Tongue (tissue), 3 donors: ENCODE measurements at places on chromosomes 2 and 18. TPM values are rescaled to one million over a fixed set of nuclear protein-coding genes. Genes with fewer than 3 reads are reported as not detected.

DNA sequence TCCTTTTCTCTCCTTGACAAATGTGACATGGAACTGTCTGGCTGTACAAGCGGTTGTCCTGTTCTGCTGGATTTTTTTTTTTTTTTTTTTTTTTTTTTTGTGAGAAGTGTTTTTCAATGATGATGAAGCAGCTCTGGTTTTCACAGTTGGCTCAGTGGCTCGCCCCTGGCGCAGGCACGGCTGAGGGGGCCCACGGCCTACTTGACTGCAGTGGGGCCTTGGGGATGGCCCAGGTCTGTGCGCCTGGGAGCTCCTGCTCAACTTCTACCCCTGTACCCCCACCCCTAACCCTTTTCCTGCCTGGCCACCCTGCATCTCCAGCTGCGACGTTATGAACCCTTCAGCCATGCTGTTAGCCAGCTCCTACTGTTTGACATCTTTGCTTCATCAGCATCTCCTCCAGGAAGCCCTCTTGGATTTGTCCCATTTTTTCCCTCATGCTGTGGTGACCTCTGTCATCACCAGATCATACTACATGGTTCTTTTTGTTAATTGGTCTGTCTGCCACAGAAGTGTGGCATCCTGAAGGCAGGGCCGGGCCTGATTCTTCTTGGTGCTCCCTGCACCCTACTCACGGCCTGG is 167.9 kb downstream of the INHBB start:
- no peak for DNase-seq

Gene COBLL1
- 27.1 TPM for total RNA-seq

DNA sequence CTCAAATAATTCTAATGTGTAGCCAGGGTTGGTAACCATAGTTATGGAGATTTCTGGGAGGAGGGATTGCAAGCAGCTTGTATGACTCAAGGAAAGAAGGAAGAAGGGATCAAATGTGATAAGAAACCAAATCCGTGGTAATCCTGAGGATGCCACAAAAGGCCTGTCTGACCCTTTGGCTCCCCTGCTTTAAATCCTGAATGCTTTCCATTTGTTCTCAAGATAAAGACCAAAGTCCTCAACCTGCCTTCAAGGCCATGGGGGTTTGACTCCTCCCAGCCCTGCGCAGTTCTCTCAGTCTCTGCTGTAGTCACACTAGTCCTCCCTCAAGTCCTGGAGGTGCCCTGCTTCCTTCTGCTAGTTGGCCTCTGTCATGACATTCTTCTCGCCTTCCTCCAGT is 74.0 kb downstream of the SUMO1 start:
- DNase-seq = no peak

DNA sequence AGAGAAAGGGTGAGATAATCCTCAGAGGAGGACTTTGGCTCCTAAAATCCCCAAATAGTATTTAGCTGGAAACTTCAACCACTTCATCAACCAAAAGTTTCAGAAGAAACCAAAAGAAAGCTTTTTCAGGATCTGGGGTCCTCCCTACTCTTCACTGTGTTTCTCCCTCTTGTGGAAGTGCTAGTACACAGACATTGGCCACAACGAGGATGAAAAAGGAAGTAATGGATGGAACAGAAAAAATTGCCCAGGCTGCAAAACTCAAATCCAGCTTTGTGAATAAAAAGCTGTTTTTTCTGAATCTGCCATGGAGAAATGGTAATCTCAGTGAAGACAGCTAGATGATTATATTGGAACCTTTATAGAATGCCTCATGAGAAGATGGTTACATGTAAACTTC is 4.0 kb downstream of the PID1 start:
- DNase-seq = no peak

GRCh38 chr18:40235836-40236235 is 1719.2 kb upstream of the PIK3C3 start:
- DNase-seq = no peak

DNA sequence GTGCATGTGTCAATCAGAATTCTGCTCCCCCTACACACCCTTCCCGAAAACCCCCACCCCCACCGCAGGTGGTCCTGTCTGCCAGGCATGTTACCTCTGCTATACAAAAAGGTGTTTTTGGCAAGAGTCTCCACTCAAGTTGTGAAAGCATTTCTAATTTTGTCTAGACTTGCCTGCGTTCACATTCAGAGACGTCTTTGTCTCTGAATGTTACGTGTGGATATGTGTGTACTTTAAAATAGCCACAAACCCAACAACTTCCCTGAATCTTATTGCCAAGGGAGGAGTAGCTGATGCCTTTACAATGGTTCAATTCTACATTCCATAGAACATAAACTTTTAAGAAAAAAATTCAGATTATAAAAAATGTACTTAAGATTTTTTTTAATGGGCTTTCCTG is 66.6 kb downstream of the ITGA4 start:
- peak; percentile 30 for DNase-seq

DNA sequence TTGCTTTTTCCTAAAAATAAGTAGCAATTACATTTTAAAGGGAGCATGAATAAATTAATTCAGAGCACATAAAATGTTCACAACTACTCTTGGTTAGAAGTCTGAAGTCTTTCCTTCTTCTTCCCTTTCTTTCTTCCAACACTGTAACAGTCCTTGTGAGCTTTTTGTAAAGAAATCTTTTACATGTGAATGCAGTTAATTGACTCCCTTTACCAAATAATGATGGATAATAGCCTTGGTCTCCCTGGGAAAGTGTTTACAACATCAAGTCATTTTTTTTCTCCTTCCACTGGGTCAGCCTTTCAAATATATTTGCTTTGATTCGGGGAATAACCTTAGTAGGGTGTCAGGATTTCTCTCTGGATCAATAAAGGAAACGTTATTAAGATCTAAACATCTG is 39.1 kb downstream of the CALCRL start:
- DNase-seq = no peak

DNA sequence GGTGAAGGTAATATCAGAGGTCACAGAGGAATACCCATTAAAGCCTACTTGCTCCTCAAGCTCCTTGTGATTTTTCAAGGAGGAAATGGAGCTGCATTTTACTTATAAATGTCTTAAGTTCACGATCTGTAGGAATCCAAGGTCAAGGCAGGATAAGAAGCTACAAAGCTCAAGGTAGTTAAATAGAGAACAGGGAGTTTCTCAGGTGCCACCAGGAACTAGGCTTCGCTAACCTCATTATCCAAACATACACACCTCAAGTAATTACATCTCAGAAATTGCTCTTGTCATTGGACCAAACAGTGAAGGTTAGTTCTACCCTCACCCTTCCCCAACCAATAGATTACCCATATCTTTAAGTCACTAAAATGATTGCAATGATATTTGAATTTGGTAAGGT is 317.4 kb upstream of the HNRNPA3 start:
- no peak for DNase-seq

DNA sequence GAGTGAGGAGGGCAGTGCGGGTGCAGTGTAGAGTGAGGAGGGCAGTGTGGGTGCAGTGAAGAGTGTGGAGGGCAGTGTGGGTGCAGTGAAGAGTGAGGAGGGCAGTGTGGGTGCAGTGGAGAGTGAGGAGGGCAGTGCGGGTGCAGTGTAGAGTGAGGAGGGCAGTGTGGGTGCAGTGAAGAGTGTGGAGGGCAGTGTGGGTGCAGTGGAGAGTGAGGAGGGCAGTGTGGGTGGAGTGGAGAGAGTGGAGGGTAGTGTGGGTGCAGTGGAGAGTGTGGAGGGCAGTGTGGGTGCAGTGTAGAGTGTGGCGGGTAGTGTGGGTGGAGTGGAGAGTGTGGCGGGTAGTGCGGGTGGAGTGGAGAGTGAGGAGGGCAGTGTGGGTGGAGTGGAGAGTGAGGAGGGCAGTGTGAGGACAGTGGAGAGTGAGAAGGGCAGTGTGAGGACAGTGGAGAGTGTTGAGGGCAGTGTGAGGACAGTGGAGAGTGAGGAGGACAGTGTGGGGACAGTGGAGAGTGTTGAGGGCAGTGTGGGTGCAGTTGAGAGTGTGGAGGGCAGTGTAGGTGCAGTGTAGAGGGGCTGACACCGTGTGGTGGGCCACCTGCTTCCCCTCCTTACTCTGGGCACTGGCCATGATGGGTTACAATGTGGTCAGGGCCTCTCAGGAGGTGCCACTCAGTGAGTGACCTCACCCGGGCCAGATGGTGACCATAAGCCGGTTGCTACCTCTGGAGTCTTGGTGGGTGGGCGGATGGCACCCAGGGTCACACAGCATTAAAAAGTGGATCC is 28.5 kb downstream of the INPP4A start:
- no peak for DNase-seq

GRCh38 chr2:172397148-172397834 is 30.1 kb upstream of the ITGA6 start:
- peak; percentile 92 for DNase-seq

GRCh38 chr2:130729322-130730299 is 741 bp downstream of the GPR148 start:
- no peak for DNase-seq

Gene RRM2
- total RNA-seq = 20.3 TPM

GRCh38 chr18:8812631-8813030 is 107.3 kb downstream of the MTCL1 start:
- no peak for DNase-seq

Gene BAZ2B
- 162 TPM for total RNA-seq

Gene MARCHF4
- total RNA-seq = not detected
